ENCODE measurements at places on chromosomes 5 and 9.
A peak's percentile ranks its signal among the peaks of the same experiment; 100 is the strongest.

DNA sequence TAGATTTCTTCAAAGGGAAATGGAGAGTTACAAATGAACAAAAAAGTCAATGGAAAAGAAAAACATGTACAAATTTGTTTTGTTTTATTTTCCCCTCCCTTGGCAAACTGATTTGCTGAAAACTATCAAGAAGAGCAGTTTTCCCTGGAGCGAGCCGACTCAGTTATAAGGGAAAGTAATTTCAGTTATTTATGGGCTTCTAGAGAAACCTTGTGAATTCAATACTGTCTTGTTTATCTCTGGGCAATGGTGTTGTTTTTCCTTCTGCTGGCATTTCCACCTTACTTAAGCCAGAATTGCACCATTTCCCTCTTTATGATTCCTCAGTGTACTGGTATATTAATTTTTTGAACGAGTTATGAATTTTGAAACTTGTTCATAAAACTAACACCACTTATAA, 1163.6 kb downstream of the CDH12 start:
- no peak for DNase-seq

GRCh38 chr5:132437604-132438266, 52.8 kb downstream of the IRF1 start:
- DNase-seq = peak; percentile 95

DNA sequence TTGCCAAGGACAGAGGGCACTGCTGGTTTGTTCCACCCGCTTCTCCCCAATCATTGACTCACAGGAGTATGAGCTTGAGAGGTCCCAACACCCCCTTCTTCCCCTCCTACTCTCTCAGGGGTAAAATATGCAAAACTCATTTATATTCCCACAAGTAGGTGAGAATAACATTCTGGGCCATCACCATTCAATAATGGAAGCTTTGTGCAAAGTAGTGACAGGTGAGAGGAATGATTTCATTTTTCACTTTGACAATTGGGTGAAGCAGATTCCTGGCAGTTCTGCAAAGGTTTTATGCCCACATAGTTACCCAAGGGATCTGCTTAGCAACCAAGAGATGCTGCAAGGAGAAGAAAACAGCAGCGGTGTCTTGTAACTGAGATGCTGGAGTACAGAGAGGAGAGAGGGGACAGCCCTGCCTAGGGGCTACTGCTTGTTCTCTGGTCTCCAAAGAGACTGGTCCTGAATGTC, 137.6 kb downstream of the CMYA5 start:
- DNase-seq = no peak

DNA sequence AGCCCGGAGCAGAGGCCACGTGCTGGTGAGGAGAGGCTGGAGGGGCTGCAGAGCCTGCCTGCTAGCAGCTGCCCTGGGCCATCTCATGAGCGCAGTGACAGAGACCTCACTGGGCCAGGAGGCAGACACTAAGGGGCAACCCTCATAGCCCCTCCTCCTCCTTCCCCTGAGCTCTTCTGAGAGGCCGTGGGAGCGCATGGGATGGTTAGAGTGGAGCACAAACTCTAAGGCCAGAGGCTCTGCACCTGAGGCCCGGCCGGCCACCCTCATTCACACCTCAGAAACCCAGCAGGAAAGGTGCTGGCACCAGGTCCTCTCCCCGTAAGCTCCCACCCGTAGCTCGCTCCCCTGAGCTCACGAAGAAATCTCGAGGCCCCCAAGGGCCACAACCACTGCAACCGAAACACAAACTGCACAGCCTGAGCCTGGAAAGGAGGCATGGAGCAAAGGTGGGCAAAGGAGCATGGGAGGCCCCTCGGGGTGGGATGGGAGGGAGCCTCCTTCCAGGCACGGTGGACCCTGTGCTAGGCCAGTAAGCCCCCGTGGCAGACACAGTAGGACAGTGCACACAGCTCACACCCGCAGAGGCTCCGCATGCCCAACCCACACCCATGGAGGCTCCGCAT, 17.7 kb downstream of the CAMSAP1 start:
- DNase-seq = no peak

DNA sequence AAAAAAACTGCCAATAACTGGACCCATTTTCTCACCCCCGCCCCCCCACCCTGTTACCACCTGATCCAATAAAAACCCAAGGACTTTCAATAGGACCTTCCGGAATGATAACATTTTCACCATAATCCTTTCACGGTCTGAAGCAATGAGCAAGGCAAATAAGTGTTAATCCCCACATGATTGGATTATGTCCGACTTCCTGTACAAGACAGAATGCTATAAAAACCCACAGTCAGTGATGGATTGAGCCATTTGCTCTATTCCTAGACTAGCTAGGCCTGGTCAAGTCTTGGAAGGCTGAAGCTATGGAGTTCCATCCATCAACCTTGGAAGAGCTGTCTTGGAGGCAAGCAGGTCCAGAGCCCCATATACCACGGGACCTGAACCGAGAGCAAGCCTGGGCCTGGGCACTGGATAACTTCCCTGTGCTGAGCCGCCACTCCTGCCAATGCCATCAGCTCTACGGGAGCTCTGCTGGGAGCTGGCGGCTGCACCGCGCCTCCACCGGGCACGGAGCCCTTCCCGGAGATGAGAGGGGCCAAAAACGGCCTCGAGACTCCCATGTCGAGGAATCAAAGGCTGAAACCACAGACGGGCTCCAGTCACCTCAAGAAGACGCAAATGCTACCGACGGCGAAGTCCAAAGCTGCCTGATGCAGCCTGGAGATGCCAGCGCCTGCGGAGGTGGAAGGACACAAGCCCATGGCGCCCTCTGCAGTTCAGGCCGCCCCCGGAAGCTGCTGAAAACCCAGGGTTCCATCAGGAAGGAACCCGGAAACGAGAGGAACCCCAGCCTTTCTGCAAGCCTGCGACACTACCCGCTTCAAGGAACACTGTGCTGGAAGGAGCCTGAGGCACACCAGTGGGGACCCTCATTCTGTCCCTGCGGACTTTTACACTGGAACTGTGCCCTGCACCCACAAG, 69.2 kb downstream of the ANXA2R start:
- no peak for DNase-seq

GRCh38 chr9:88536951-88537760, 2.2 kb downstream of the NXNL2 start:
- no peak for DNase-seq

GRCh38 chr5:10173716-10174115, 76.0 kb downstream of the ATPSCKMT start:
- DNase-seq = no peak

DNA sequence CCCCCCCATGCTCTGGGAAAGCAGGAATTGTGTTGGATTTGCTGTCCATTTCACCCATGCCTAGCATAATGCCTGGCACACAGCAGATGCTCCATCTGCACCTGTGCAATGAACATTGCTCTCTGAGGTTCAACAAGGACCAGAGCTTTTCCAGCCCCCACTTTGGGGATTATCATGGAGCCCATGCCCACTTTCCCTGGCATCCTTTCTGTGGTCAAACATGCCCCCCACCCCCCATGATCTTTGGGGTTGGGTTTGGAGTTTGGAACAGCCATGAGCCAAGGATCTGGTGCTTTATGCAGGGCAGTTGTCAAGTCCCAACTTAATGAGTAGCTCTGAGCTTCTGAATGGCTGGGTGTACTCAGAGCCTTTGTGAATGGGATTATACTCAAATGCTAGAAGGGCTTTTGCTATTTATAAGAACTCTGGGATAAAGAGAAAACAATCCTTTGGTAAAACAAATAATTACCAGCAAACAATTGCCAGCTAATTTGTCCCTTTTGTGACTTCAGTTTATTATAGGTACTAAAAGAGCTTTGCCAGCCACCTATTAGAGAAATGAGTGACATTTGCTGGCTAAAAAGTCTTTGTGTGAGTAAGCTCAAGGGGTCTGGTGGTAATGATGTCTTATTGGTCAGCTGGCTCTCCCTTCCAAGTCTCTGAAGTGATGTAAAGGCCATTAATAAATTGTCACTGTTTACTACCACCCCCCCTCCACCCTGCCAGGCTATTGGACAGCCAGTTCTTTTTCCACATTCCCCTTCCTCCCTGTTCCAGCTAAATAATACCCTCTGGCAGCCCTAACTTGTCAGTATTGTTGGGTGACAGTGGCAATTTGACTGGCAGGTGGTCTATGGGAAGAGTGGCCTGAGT, 182.3 kb downstream of the MACROH2A1 start:
- no peak for DNase-seq

DNA sequence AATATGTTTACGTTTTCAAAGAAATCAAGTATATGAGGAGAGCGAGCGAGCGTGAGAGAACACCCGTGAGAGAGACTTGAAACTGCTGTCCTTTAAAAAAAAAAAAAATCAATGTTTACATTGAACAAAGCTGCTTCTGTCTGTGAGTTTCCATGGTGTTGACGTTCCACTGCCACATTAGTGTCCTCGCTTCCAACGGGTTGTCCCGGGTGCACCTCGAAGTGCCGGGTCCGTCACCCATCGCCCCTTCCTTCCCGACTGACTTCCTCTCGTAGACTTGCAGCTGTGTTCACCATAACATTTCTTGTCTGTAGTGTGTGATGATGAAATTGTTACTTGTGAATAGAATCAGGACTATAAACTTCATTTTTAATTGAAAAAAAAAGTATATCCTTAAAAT, 97.0 kb downstream of the PDE6A start:
- DNase-seq = no peak

GRCh38 chr9:136907011-136907914, 20.9 kb downstream of the TRAF2 start:
- no peak for DNase-seq

GRCh38 chr9:89508951-89509615, 11.2 kb upstream of the SEMA4D start:
- no peak for DNase-seq

GRCh38 chr9:4507306-4508130, 17.2 kb downstream of the SLC1A1 start:
- no peak for DNase-seq

DNA sequence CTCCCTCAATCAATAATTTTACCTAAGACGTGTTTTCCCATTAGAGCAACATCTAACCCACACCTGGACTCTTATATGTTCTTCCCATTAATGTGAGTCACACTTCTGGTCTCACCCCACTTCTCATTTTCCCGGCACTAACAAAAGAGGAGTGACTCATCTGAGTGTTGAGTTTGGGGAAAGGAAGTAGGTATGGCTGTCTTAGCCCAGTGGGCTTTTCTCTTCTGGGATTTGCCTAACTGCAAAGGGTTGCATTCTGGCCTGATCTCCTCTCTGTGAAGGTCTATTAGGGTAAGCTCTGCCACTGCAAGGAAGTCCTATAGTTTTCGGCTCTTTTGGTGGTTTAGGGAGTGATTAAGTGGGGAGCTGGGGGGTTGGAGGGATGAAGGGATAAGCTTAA, 195.6 kb downstream of the KIAA0825 start:
- DNase-seq = no peak

- no peak for DNase-seq
Observed at GRCh38 chr5:173094012-173094661, 38.0 kb downstream of the CREBRF start.

DNA sequence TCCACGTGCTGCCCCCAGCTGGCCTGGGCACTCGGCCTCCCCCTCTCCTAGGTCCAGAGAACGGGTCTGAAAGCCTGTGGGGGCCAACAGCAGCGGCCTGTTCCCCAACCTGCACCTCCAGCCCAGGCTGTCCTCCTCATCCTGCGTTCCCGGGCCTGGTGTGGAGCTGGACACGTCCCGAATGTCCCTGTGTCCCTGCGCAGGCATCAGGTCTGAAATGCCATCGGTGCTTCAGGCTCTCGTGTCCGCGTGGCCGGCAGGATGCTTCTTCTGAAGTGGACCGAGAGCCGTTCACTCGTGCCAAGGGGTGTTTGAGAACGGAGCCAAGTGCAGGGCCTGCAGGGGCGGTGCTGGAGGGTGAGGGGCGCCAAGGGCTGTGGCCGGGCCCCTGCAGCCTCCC, 24.7 kb upstream of the UBAC1 start:
- no peak for DNase-seq

- DNase-seq = no peak
Observed at GRCh38 chr9:110769667-110770066, 101.1 kb downstream of the MUSK start.

GRCh38 chr5:5278815-5279381, 138.8 kb downstream of the ADAMTS16 start:
- no peak for DNase-seq

DNA sequence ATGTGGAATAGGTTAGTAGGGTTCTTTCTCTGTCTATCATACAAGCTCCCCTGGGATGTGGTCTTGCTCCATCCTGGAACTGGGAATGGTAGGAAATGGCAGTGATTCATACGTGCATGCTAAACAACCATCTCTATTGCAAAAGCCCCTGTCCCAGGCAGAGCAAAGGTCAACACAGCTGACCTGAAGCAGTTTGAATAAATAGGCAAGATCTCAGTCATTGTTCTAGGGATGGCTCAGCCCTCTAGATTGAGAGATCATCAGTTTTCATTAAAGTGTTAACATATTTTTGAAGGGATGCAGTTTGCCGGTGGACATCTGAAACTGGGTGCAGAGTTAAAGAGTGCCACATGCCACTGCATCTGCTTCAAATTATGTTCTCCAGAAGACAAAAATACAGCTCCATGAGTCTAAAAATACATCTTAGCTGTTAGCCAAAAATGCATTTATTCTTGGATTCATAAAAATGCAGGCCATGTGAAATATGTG, 224.1 kb downstream of the ESM1 start:
- peak; percentile 79 for DNase-seq

DNA sequence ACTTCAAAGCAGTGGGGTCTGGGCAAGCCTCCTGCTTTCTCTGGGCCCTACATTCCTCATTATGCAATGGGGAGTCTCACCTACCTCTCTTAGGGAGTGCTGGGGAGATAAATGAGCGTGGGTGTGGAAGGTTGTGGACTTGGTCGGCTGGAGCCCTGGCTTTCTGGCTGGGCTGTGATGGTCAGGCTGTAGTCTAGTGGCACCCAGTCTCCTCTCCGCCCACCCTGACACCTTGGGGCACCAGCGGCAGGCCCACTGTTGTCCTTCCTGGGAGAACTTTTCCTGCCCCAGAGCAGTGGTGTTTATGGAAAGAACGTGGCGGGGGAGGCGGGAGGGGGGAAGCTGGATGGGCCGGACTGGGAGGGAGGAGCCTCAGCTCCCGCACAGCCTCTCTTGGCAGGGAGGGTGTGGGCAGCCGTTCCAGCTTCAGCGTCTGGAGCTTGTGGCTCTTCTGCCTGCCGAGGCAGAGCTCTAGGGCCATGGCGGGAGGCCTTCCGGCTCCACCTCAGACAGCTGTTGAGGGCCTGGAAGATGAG, 4.1 kb downstream of the PTGS1 start:
- peak; percentile 95 for DNase-seq

DNA sequence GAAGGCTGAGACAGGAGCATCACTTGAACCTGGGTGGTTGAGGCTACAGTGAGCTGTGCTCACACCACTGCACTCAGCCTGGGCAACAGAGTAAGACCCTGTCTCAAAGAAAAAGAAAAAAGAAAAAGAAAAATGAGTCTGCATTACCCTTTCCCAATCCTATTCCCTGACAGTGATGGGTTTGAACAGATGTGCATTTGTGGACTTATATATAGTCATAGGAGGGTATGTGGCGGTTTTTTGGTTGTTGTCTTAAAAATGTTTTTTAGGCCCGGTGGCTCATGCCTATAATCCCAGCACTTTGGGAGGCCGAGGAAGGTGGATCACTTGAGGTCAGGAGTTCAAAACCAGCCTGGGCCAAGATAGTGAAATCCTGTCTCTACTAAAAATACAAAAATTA, 13.4 kb downstream of the HDHD3 start:
- DNase-seq = no peak

- no peak for DNase-seq
Observed at GRCh38 chr9:7298123-7298522, 501.5 kb downstream of the DMAC1 start.

Data from sigmoid colon (tissue), 7 donors.